Right lobe of liver (tissue), 6 donors: ENCODE measurements at places on chromosomes 5 and 9. TPM values are rescaled to one million over a fixed set of nuclear protein-coding genes. Genes with fewer than 3 reads are reported as not detected.

GRCh38 chr9:106869458-106869857 lies 6.5 kb downstream of the ZNF462 start:
- H3K27ac ChIP-seq: no peak overlapping the region
- H3K36me3 ChIP-seq: no peaks in the 10 kb centered on the region
- no peaks in the 10 kb centered on the region for H3K4me1 ChIP-seq
- no peaks in the 10 kb centered on the region for H3K27me3 ChIP-seq

DNA sequence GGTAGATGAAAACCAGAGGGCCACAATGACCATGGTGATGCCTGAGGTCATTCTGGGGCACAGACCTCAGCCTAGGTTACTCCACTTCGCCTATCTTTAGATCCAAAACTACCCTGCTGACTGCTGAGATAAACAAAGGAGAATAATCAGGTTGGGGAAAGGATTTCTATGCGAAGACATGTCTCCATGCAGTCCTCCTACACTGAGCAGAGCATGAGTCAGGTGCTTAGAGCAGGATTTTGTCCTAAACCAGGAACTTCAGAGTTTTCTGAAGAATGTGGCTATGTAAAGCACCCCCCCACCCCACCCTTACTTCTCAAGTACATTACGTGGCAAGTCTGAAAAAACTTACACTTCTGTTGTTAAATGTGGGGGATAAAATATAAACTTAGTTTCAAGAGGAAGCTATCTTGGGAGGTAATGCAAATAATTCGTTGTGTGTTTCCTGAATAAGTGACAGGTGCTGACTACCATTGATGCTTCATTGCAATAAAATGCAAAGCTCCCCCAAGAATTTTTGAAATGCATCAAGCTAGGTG lies 19.4 kb downstream of the PDCD1LG2 start:
- no peak overlapping the region for H3K4me3 ChIP-seq
- no peaks in the 10 kb centered on the region for H3K36me3 ChIP-seq
- no peaks in the 10 kb centered on the region for H3K4me1 ChIP-seq
- DNase-seq: no peak
- H3K27ac ChIP-seq: no peak overlapping the region

- H3K4me1 ChIP-seq: no peaks in the 10 kb centered on the region
- no peak overlapping the region for H3K4me3 ChIP-seq
- no peaks in the 10 kb centered on the region for H3K36me3 ChIP-seq
- no peak for DNase-seq
Observed at GRCh38 chr5:170541146-170541769, 37.4 kb downstream of the KCNIP1 start.

GRCh38 chr5:127602481-127602880 lies 46.4 kb upstream of the CTXN3 start:
- no peak for DNase-seq
- no peaks in the 10 kb centered on the region for H3K27me3 ChIP-seq
- no peaks in the 10 kb centered on the region for H3K36me3 ChIP-seq

- no peak overlapping the region for H3K4me3 ChIP-seq
- no peak overlapping the region for H3K27ac ChIP-seq
- H3K27me3 ChIP-seq: no peaks in the 10 kb centered on the region
- H3K36me3 ChIP-seq: no peaks in the 10 kb centered on the region
- no peaks in the 10 kb centered on the region for H3K4me1 ChIP-seq
Observed at GRCh38 chr5:145345511-145346287, 489.4 kb downstream of the PRELID2 start.

Gene CDKN2B
- total RNA-seq: 1.1 TPM

Gene C5orf58
- not detected for total RNA-seq
